ENCODE measurements at places on chromosomes 3 and 15. TPM values are rescaled to one million over a fixed set of nuclear protein-coding genes. Genes with fewer than 3 reads are reported as not detected.

GRCh38 chr3:12629560-12629959 is 34.4 kb downstream of the RAF1 start:
- no peak for DNase-seq

DNA sequence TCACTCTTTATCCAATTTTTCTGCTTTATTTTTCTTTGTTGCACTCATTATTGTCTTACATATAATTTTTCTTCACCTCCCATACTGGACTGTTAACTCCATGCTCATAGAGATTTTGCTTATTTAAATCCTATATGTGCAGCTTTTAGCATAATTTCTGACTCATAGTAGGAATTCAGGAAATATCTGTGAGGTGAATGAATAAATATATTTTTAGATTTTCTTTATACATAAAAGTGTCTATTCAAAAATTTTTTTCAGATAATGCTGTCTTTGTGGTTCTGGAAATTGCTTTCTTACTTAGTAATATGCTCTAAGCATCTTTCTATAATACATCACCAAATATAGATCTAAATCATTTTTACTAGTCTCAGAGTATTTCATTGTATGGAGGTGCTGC is 191.8 kb upstream of the SUCLG2 start:
- no peak for DNase-seq

GRCh38 chr3:87088430-87088992 is 97.6 kb upstream of the VGLL3 start:
- DNase-seq: no peak

- no peak for DNase-seq
Measured at GRCh38 chr3:100563228-100563627, 46.2 kb upstream of the ADGRG7 start.

GRCh38 chr3:21839592-21839991 is 88.6 kb upstream of the ZNF385D start:
- DNase-seq: no peak

DNA sequence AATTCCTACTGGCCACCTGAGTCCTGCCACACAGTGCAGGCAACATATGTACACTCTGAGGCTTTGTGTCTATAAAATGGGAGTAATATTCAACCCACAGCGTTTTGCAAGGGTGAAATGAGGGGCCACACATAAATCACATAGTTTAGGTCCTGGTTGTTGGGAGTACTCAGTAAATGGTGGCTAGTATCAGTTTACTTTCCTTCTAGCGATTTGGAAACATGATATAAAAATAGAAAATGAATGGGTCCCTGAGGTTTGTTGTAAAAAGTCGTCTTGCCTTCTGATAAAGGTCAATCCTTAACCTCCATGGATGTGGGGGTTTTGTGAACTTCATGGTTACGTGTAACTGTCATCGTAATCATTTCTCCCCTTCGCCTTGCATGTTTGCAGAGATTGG is 472.4 kb downstream of the EPHB1 start:
- DNase-seq: no peak

DNA sequence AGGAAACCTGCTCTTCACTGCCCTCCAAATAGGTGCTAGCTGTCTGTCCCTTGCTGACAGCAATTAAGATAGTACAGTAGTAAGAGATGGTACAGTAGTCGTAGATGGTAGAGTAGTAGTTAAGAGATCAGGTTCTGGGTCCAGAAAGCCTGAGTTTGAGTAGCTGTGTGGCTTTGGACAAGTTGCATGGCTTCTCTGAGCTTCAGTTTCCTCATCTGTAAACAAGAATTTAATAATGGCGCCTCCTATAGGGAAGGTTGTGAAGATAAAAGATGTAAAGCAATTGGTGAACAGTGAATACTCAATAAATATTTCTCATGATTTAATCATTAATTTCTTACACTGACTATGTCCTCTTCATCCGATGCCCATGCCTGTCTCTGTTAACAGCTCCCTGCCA is 86.9 kb upstream of the BCL6 start:
- no peak for DNase-seq

- DNase-seq: no peak
Measured at GRCh38 chr3:33980252-33980651, 181.8 kb downstream of the PDCD6IP start.

DNA sequence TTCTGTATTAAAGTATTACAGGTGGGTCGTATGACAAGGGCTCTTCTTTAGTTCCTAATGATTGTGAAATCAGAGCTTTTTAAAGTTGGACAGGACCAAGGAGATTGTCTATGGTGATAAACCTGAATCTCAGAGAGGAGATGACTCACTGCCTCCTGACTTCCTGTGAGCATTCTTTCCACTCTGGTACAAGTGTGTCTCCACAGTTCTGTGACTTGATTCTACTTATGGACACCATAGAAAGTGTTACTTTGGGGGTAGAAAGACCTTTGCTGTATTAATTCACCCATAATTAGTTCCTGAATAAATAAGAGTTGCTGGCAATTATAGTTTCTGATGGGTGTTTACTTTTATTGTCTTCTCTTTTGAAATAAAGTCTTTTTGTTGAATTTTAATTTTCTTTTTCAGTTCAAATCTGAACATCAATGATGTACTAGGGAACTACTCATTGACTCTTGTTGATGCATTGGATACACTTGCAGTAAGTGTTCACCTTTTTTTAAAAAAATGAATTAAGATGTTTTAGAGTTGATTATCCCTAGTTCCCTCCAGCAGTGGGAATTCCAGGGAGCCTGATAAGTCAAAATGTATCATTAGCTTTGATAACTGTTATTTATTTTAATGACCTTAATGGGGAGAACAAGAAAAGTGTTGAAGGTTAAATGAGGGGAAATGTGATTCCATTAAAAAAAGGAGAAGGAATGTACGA is 7.4 kb downstream of the EDEM1 start:
- DNase-seq: peak; percentile 70

GRCh38 chr15:71248386-71248785 is 133.1 kb downstream of the THSD4 start:
- no peak for DNase-seq

GRCh38 chr15:54579855-54580254 is 601.6 kb downstream of the UNC13C start:
- no peak for DNase-seq

DNA sequence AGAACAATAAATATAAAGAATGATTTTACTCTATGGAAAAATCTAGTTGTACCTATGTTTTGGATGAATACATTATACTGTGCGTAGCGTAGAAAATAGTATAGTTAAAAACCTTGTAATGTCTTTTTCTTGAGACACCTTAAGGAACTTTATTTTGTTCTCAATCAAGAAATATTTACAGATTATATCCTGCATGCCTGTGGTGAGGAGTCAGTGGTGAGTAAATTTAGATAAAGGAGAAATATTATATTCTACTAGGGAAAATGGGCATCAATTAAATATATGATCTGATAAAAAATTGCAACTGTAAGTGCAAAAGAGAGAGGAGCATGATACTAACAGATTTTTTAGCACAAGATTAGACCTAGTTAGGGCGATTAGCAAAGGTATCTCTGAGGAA is 157.7 kb downstream of the RBMS3 start:
- DNase-seq: no peak

DNA sequence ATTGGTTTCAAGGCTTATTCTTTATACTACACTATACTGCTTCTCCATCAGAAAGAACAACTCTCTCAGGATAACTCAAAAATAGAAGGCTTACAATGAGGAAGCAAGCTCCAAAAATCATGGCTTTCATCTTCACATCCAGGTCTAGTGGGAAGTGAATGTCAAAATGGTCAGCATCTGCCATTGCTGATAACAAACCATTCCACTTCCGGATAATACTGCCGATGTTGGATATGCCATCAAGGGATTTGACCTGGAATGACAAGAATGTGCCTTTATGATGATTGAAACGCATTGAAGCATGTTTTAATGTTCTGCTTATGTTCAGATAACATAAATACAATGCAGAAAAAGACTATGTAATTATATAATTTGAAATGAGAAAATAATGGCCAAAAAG is 34.0 kb upstream of the PLOD2 start:
- DNase-seq: no peak

DNA sequence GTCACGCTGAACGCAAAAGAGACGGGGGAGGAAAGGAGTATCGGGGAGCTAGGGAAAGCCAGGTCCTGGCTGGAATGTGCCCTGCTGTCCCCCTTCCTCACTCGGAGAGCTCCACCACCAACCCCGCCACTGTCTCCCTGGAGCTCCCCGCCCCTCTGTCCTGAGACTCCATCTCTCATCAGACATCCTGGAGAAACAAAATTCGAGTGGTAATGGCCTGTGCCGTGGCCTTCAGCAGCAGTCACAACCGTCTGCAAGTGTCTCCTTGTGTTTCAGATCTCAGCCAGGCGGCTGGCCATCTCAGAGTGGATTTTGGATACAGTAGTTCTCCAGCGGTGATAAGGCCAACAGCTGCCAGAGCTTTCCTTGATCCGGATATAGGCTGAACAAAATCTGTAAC is 76.9 kb downstream of the OCA2 start:
- DNase-seq: no peak

DNA sequence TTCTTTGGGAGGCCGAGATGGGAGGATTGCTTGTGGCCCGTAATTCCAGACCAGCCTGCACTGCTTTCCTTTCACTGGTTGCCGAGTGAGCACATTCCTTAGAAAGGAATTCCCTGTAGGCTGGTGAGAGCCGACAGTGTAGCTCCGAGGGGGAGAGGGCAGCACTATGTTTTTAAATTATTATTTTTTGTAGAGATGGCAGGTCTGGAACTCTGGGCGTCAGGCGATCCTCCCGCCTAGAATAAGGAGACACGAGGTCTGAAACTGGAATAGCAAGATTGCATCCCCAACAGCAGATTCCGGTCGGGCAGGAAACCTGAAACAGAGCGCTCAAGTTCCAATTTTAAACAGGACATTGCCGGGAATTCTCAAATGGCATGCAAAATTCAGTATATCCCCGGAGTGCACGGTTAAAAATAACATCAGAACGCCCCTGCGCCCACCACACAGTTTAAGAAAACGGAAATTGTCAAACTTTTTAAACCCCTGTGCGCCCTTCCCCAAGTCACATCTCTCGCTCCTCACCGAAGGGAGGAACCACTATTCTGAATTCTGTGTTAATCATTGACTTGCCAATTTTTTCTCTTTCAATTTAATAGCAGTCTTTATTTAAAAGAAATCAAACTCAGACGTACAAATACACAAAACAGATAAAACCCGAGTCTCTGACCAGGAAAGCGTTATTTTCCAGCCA is 643 bp upstream of the RNU5B-1 start:
- DNase-seq: no peak

GRCh38 chr15:91801836-91802534 is 51.5 kb upstream of the SLCO3A1 start:
- DNase-seq: no peak

DNA sequence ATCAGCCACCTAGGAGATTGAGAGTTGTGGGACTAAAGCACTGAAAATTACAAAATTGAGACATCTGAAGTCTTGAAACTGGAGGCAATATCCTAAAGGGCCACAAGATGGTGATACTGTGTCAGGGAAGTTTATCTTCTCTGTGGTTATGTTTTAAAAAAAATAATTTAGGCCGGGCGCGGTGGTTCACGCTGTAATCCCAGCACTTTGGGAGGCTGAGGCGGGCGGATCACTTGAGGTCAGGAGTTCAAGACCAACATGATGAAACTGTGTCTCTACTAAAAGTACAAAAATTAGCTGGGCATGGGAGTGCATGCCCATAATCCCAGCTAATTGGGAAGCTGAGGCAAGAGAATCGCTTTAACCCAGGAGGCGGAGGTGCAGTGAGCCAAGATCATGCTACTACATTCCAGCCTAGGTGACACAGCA is 17.9 kb upstream of the NIT2 start:
- DNase-seq: peak; percentile 66

DNA sequence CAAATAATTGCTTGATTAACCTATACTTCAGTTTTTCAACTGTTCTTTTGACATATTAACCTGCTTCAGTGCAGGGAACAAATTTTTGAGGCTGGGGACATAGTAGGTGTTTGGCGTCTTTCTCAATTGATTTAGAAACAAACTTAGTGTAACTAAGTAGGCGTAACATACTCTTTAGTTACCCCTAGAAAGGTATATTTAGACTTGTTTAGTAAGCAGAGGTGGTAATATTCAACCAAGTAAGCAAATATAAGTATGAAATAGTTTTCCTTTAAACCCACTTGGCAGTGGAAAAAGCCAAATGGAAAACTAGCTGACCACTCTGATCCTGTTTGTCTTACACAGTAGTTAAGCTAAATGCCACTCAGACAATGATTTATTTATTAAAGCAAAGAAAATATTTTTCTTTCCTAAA is 113.2 kb downstream of the MBNL1 start:
- no peak for DNase-seq

GRCh38 chr15:76147906-76148570 is 88.3 kb downstream of the TMEM266 start:
- DNase-seq: peak; percentile 71

- no peak for DNase-seq
Measured at GRCh38 chr15:84611631-84612030, 10.8 kb downstream of the ZSCAN2 start.

DNA sequence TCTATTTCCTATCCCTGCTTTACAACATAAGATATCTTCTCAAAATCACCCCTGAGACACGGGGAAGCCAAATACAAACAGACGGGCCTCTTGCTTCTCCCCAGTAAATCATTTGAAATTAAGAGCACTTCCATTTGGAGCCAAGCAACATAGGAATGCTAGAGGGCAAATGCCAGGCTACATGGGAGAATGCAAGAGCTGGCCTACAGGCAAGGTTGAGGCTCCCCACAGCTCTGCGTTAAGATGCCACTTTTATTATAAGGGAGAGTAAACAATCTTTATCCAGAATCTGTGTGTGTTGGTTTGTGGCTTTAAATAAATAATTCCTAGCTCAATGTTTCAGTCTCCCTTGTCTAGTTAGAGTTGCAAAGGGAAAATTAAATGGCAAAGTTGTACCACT is 305.1 kb upstream of the KCNH8 start:
- DNase-seq: no peak

MRPS11 gene
- total RNA-seq: 69.8 TPM

TRAT1 gene
- total RNA-seq: 58.4 TPM

SERINC4 gene
- 0.21 TPM for total RNA-seq

TMEM207 gene
- not detected for total RNA-seq

GP5 gene
- total RNA-seq: 1.4 TPM

ATXN7 gene
- total RNA-seq: 35.6 TPM

SPTSSB gene
- not detected for total RNA-seq

UBA7 gene
- 208 TPM for total RNA-seq

TPRG1 gene
- total RNA-seq: 1.0 TPM

TMF1 gene
- total RNA-seq: 49.3 TPM

LRTM1 gene
- not detected for total RNA-seq

RHCG gene
- not detected for total RNA-seq

DNAH12 gene
- 0.05 TPM for total RNA-seq

GASK1A gene
- not detected for total RNA-seq

OXTR gene
- total RNA-seq: 0.70 TPM

Data from activated CD8-positive, alpha-beta T cell treated with anti-CD3 and anti-CD28 coated beads, Interleukin-2, amount 10 ng/mL, durations not matched to agents 7 days and 5 days (primary cell).